Fibroblast of gingiva (primary cell): ENCODE measurements at places on chromosomes 5 and 9.
A peak's percentile ranks its signal among the peaks of the same experiment; 100 is the strongest.

DNA sequence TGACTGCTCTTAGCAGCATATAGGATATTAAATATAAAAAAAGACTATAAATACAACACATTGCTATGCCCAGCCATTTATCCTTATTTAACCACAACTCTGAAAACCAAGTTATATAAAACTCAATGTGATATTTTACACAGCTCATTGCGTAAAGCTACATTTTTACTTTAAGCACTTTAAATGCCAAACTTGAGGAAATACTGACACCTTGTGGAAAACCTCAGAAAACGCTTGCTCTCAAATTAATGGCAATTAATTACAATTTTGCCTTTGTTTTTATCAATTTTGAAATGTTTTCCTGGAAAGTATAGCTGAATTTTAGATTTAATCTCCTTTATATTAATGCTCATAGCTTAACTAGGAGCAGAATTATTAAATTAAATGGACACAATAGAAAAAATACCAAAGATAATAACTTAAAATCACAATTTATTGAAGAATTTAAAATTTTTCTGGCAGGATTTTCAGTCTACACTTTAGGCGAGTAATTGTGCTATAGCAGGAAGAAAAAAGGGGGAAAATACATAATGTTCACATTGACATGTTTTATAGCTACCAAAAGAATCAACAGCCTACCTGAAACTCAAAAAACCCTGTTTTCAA, 25.2 kb upstream of the PLAC8L1 start:
- DNase-seq, result peak; percentile 31

- peak; percentile 48 for DNase-seq
Observed at GRCh38 chr5:124956471-124957029, 210.1 kb upstream of the ZNF608 start.

DNA sequence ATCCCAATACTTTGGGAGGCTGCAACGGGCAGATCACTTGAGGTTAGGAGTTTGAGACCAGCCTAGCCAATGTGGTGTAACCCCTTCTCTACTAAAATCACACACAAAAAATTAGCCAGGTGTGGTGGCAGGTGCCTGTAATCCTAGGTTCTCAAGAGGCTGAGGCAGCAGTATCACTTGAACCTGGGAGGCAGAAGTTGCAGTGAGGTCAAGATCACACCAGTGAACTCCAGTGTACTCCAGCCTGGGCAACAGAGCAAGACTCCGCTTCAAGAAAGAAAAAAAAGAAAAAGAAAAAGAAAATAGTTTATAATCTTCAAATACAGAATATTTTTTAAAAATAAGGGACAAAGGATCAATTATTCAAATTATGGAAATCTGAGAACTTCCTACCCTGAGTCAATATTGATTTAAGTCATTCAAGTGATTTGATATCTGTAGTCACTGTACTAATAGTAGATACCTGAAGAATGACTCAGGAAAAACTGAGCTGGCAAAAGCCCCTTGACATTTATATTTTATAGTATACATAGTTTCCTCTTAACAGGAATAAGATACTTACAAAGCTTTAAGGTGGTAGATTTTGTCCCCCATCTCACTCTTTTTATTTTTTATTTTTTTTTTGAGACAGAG, 61.8 kb downstream of the PTBP3 start:
- DNase-seq, result no peak

DNA sequence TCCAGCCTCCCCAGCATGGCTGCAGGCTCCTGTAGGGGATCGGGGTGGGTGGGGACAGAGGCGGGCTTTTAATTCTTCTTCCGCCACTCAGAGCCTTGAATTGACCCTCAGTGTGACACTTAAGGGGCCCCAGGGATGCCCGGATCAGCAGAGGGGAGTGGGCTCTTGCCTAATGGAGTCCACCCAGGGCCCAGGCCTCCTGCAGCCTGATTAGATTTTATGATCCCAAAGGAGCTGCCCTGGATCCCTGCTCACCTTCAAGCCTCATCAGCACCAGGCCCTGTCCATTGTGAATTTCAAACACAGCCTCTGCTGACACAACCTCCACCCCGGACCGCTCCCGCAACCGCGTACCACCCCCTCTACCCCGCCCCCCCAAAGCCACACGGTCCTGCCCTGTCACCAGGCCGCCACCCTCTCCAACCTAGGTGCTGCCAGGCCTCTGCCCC, 214.1 kb upstream of the IER5L start:
- no peak for DNase-seq

GRCh38 chr5:10862085-10862484, 101.1 kb upstream of the DAP start:
- DNase-seq, result no peak
